Right ventricle myocardium inferior (tissue), 1 donor: ENCODE measurements at places on chromosomes 2 and 18. TPM values are rescaled to one million over a fixed set of nuclear protein-coding genes. Genes with fewer than 3 reads are reported as not detected.

GRCh38 chr2:176424746-176425145, 155.5 kb downstream of the MTX2 start:
- no peak for DNase-seq

ACVR1 gene
- 25.3 TPM for total RNA-seq

DNA sequence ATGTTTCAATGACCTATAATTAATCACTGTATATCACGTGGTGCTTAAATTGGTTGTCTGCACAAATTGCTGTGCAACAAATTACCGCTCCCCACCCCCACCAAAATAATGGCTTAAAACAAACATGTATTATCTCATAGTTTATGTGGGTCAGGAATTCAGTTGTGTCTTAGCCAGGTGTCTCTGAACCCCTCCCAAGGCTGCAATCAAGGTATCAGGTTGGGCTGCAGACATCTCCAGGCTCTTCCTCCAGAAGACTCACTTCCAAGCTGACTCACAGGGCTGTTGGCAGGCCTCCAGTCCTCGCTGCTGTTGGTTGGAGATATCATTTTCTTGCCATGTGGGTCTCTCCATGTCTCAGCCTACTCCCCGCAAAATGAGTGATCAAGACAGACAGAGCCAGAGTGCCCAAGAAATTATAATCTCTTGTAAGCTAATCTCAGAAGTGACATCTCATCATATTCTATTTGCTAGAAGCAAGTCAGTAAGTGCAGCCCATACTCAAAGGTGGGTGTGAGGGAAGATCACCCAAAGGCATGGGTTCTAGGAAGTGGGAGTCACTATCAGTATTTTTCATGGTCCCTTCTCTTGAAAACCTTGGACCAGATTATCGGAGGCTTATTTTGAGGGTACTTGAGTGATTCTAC, 38.4 kb downstream of the SPC25 start:
- no peak for DNase-seq

NEB gene
- 0.87 TPM for total RNA-seq

PSMA8 gene
- 0.14 TPM for total RNA-seq

DNAH7 gene
- total RNA-seq: 0.05 TPM

DNA sequence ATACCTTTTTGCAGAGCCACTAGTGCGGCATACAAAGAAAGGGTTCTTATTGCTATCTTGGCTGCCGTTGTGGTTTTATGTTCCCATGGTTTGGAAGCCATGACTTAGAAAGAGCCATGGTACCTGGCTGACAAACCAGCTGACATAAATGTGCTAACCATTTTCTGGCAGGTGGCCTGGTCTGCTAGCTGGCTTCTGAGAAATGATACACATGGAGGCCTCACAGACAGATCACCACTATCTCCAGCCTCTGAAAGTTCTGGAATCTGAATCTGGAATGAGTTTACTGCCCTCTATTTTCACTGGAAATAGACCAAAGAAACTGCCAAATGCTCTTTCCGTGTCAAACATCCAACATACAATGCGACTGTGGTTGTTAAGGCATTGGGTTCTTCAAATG, 123.7 kb downstream of the QPCT start:
- no peak for DNase-seq

EMILIN1 gene
- total RNA-seq: 25.8 TPM

DNA sequence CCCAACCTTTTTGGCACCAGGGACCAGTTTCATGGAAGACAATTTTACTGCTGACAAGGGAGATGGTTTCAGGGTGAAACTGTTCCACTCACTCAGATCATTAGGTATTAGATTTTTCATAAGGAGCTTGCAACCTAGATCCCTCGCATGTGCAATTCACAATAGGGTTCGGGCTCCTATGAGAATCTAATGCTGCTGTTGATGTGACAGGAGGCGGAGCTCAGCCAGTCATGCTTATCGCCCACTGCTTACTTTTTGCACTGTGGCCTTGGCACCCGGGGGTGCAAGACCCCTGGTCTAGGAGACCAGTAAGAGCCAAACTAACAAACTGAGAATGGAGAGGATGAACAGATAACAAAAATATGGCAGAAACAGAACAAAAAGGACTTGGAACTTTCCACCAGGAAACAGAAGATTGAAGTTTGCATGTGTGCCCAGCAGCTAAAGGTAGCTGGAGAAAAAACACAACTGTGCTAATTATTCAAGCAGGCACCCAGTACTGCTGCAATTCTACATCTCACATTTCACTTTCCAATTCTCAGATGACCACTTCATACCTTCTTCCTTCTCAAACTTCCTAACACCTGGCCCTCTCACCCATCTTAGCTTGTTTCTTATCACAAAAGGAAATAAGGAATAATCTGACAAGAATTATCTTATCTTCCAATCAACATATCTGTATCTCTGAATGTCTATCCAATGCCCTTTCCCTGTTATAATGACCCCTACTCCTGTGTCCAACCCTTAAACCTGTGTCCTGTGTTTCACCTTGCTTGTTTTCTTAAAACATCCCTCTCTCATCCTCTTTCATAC, 24.8 kb downstream of the SP3 start:
- DNase-seq: no peak

DNA sequence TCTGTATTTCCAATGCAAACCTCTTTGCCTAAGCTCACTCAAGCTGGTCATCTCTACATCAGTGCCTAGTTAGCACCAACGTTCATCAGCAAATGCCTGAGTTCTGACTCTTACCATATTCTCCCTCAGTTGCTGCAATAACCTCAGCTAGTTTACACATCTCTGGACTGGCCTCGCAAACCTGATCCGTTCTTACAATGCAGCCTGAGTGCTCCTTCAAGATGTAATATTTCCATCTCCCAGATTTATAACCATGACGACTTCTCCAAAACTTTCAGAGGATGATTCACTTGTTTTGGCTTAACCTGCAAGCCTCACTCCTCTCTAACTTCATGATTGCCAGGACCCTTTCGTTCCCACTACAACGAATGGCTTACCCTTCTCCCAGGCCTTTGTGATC, 69.7 kb downstream of the DIPK1C start:
- DNase-seq: no peak

DNA sequence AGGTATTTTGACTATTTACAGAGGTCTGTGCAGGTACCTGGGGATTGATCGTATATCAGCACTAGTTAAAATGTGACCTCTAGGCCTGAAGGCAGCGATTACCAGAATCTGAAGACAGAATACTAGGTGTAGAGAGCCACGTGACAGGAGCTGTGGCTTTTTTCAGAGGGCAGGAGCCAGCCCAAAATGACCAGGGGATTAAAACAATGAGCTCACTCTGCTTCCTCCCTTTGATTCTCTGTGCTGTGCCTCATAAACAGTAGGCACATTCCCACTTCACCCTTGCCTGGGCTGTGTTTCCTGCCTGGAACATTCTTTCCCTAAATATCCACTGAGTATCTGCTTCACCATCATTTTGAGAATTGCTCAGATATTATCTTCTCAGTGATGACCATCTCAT, 15.2 kb downstream of the ITGAV start:
- no peak for DNase-seq

- DNase-seq: no peak
Observed at GRCh38 chr2:188601927-188602326, 310.3 kb downstream of the GULP1 start.

CIB4 gene
- not detected for total RNA-seq

STPG4 gene
- not detected for total RNA-seq

RMND5A gene
- total RNA-seq: 91.6 TPM

- no peak for DNase-seq
Observed at GRCh38 chr2:55089726-55090125, 39.5 kb upstream of the RTN4 start.

ITGA6 gene
- total RNA-seq: 44.7 TPM

DNA sequence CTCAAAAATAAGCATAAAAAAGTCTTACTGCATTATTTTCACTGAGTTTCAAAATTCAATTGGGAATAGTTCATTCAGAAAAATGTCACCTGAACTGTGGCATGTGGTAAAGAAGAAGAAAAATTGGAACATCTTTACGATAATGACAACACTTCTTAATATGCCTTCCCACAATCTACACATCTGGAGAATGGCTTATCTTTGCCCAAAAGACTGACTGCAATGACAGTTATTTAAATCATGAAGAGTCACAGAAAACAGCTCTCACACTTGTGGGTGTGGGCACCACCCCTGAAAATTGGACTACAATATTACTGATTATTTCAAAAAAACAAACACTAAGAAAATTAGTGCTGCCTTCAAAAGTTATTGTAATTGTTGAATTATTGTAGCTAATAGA, 152.3 kb downstream of the USP34 start:
- DNase-seq: no peak

DNA sequence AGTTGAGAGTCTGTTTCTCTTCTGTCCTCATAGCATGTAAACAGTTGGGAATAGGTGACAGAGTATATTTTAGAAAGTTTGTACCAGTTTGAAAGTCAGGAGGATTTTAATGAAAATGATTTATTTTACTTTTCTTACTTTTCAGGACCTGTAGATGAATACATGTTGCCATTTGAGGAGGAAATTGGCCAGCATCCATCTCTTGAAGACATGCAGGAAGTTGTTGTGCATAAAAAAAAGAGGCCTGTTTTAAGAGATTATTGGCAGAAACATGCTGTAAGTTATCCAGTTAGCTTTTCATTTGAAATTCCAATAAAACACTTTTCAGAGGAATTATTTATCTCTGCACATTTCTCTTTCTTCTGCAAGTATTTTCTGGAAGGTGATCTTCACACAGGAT, 81.1 kb downstream of the ACVR2A start:
- no peak for DNase-seq

DNA sequence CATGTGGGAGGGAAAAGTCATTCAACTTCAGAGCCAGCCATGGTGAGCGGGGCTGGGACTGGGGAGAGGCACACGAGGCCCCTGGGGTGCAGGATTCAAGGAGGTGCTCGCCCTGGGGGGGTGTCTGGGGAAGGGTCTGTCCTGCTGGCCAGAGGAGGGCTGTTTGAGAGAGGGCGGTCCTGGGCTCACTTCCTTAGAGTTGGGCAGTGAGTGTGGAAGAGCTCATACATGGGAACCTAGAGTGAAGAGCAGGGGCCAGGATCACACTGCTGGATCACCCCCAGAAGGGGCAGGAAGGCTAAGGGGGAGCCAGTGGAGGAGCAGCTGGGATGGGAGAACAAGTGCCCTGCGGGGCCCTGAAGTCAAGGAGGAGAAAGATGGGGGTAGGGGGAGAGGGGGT, 6.5 kb downstream of the SH3BP4 start:
- no peak for DNase-seq

CWC22 gene
- 11.8 TPM for total RNA-seq

DNA sequence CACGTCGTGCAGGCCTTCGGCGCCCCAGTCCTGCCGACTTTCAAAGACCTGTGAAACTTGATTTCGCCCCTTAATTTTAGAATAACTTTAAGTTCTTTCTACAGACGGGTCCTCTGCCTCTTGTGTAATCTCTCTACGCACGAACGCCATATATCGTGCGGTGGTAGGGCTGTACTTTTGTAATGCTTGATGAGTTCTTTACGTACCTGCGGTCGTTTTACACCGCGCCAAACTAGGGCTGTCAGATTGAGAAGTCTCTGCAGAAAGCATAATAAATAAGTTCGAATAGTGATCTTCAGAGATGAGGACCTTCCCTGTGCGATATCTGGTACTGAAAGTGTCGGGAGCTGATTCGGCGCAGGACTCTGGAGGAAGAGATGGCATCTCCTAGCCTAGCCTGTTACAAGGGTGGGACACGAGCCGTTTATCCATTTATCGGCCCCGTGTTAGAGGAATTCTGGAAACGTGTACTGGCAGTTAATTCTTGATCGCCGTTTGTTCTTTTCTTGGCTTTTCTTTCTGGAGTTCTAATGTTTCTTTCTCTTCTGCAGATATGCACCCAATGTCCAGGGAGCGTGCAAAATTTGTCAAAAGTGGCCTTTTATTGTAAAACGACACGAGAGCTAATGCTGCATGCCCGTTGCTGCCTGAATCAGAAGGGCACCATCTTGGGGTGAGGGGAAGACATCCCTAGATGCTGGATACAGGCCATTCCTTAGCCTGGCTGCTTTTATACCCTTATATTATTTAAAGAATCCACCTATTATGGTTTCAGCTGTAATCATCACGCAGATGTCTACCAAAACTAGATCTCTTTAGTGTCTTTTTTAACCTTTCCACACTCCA, 781 bp upstream of the SLC5A6 start:
- DNase-seq: no peak

DNA sequence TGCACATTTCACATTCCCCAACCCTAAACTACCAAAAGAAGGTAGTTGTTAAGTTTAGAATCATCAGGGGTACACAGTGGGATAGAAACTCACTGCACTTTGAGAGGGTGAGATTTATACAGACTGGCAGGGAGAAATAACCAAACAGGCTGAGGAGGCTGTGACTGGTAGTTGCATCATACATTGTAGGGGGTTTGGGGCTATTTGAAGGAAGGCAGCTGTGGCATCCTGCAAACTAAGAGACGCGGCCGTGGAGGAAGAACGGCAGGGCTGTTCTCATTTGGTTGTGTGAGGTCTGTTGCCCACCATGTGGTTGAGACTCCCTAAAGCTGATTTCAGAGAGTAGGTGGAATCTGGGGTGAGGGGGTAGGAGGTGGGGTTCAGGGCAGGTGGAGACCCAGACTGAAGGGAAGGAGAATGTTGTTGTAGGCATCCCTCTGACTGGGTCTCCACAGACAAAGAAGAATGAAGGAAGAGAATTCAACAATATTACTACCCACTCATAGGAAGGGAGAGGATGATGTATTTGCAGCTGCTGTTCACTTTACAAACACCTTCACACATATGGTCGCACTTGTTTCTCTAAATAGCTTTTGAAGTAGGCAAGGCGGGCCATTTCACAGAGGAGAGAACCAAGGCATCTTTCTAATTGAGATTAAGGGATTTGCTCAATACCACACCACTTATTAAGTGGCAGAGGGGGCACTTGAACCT, 170.9 kb upstream of the SIX2 start:
- DNase-seq: no peak

GRCh38 chr18:77676910-77677309, 427.3 kb downstream of the GALR1 start:
- no peak for DNase-seq

GRCh38 chr18:12306752-12307700, 1.0 kb upstream of the TUBB6 start:
- no peak for DNase-seq

RNF149 gene
- 15.6 TPM for total RNA-seq

AQP12A gene
- not detected for total RNA-seq

CENPO gene
- 3.0 TPM for total RNA-seq

DNA sequence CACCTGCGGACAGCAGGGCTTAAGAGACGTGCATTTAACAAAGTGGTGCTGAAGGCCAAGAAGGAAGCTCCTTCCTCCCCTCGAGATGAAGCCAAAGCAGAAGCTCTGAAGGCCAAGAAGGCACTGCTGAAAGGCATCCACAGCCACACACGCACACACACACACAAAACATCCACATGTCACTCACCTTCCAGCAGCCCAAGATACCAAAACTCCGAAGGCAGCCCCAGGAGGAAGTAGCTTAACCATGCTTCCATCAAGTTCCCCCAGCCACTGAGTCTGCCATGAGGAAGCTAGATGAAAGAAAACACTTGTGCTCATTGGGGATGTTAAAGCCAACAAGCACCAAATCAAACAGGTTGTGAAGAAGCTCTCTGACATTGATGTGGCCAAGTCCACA, 175.7 kb upstream of the POU3F3 start:
- DNase-seq: no peak
